ENCODE measurements at places on chromosomes 4 and X.

- DNase-seq: no peak
Measured at GRCh38 chrX:26918631-26919030, 544.5 kb downstream of the PPP4R3C start.

GRCh38 chrX:134444681-134445080 is 15.3 kb upstream of the HPRT1 start:
- no peak for DNase-seq

DNA sequence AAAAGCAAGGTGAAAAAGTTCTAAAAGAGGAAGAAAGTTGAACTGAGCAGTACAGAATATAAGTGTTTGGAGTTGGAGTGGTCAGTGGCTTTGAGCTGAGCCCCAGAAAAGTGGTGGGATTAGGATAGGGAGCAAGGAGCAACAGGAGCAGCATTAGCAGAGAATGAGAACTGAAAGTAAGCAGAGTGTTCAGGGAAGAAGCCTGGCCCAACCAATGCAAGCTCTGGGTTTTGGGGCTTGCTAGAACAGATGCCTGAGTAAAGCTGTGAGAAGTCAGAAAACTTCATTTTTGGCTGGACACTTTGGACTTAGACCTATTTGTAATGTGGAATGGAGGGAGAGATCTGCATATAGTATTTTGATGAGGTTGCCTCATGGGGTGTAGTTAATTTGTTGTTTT is 17.8 kb downstream of the JADE1 start:
- DNase-seq: no peak

DNA sequence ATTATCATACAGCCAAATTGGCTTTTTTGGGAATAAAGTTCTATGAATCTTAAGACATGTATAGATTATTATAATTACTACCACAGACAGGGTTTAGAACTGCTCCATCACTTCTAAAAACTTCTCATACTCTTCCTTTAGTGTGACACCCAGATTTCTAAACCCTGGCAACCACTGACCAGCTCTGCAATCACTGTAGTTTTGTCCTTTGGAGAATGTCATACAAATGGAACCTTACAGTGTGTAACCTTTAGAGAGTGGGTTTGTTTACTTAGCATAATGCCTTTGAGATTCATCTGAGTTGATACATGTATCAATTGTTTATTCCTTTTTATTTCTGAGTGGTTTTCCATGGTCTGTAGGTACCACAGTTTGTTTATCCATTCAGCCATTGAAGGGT is 95.0 kb downstream of the TMEM164 start:
- no peak for DNase-seq

DNA sequence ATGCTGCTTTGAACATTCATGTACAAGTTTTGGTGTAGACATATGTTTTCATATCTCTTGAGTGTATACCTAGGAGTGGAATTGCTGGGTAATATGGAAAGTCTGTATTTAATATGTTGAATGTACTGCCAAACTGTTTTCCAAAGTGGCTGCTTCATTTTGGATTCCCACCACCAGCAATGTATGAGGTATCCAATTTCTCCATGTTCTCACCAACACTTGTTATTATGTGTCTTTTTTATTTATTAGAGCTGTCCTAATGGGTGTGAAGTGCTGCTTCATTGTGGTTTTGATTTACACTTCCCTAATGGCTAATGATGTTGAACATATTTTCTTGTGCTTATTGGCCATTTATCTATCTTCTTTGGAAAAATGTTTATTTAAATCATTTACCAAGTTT is 60.4 kb downstream of the BCOR start:
- no peak for DNase-seq

DNA sequence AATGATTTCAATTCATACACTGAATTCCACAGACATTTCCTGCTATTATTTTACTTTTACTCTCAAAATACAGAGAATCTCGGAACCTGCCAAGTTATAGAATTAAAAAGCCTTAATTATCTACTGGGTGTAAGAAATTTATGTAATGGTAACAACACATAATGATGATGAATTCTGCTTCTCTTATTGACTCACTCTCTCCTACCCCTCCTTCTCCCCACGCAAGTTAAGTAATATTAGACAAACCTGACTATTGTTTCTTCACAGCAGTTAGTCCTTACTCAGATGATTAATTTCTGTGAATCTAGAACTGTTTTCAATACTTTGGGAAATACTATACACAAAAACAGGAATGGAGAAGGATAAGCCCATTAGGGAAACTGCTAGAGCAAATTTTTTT is 762.0 kb downstream of the CCSER1 start:
- DNase-seq: no peak

Measured in lower leg skin (tissue), 4 donors.